ENCODE measurements at places on chromosomes 6 and 20. TPM values are rescaled to one million over a fixed set of nuclear protein-coding genes. Genes with fewer than 3 reads are reported as not detected.

ADAM33 gene
- 53.8 TPM for polyA plus RNA-seq

C2 gene
- polyA plus RNA-seq = 0.74 TPM

SLC35D3 gene
- polyA plus RNA-seq = not detected

NTSR1 gene
- 0.01 TPM for polyA plus RNA-seq

RIPOR2 gene
- polyA plus RNA-seq = 36.3 TPM

TMX4 gene
- 11.3 TPM for polyA plus RNA-seq

GRCh38 chr6:20173833-20174792, 38.2 kb downstream of the MBOAT1 start:
- DNase-seq = no peak

DNA sequence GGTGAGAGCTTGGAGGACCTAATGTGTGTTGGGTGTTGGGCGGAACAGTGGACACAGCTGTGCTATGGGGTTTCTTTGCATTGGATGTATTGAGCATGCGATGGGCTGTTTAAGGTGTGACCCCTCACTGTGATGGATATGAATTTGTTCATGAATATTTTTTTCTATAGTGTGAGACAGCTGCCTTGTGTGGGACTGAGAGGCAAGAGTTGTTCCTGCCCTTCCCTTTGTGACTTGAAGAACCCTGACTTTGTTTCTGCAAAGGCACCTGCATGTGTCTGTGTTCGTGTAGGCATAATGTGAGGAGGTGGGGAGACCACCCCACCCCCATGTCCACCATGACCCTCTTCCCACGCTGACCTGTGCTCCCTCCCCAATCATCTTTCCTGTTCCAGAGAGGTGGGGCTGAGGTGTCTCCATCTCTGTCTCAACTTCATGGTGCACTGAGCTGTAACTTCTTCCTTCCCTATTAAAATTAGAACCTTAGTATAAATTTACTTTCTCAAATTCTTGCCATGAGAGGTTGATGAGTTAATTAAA, 3.0 kb downstream of the HLA-A start:
- DNase-seq = no peak

GRCh38 chr20:60642541-60642940, 609.5 kb upstream of the CDH4 start:
- no peak for DNase-seq

DNA sequence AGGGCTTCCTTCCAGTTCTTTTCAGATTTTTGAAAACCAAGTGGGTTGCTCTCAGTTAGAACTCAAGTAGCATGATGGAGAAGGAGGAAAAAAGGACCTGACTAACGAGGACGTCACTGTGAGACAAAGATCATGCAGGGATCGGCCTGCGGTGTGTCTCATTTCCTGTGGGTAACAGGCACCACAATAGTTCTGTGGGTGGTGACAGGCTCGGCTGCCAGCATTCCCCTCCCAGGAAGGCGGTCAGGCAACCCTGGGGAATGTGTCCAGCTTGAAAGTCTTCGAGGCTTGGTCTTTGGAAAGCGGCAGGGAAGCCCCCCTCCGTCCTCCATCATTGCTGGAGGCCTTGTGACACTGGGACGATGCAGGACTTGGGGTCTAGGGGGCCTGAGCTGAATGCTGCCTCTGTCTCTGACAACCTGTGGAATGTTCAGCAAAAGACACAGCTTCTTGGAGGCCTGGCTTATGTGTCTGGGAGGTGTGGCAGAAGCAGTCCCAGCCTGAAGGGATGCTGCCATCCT, 121.0 kb downstream of the BCAS1 start:
- peak; percentile 60 for DNase-seq
